Stimulated activated CD4-positive, alpha-beta T cell treated with anti-CD3 and anti-CD28 coated beads, Interleukin-2, amount 100 ng/mL, for 24 hours (primary cell): ENCODE measurements at places on chromosomes 11 and 22.

DNA sequence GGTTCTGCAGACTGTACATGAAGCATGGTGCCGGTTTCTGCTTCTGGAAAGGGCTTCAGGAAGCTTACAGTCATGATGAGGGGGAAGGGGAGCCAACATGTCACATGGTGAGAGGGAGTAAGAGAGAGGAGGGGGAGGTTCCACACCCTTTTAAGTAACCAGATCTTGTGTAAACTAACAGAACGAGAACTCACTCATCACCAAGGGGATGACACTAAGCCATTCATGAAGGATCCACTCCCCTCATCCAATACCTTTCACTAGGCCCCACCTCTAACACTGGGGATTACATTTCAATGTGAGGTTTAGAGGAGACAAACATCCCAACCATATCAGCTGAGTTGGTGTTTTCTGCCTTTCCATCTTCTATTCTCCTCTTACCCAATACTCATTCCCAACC, 83.5 kb downstream of the BDNF start:
- DNase-seq: no peak

GRCh38 chr11:132284048-132284447, 913.6 kb downstream of the NTM start:
- DNase-seq: no peak

DNA sequence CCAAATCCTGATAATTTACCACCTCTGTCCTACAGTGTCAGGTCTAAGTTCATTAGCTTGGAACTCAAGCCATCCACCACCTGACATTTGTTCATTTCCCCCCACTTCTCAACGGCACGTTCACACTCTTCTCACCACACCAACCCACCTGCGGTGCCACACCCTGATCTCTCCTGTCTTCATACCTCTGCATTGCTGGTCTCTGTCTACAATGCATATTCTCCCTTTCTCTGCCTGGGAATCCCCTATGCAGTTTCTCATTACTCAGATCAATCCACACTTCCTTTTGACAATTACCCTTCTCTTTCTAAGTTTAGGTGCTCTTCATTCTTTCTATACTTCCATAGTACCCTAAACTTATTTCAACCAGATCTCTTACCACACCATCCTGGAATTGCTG, 20.4 kb upstream of the EMSY start:
- peak; percentile 13 for DNase-seq

DNA sequence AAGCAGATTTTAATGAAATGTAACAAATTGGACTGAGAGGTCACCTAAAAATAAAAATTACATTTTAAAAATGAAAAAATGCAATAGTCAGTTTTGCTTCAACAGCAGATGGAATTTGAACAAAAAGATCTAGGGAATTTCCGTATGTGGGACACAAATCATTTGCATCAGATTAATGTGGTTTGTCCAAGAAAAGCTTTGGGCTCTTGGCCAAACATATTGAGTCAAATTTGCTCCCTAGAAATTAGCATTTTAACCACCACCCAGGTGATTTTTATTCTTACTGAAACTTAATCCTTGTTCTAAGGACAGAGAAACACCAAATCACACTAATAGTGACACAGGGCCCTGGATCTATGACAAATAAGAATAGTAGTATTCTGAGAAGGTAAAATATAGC, 1477.8 kb downstream of the FAM181B start:
- no peak for DNase-seq

GRCh38 chr22:46971099-46971763, 208.8 kb downstream of the TBC1D22A start:
- no peak for DNase-seq
